GM13977 (cell line): ENCODE measurements at places on chromosomes 16 and 17.

DNA sequence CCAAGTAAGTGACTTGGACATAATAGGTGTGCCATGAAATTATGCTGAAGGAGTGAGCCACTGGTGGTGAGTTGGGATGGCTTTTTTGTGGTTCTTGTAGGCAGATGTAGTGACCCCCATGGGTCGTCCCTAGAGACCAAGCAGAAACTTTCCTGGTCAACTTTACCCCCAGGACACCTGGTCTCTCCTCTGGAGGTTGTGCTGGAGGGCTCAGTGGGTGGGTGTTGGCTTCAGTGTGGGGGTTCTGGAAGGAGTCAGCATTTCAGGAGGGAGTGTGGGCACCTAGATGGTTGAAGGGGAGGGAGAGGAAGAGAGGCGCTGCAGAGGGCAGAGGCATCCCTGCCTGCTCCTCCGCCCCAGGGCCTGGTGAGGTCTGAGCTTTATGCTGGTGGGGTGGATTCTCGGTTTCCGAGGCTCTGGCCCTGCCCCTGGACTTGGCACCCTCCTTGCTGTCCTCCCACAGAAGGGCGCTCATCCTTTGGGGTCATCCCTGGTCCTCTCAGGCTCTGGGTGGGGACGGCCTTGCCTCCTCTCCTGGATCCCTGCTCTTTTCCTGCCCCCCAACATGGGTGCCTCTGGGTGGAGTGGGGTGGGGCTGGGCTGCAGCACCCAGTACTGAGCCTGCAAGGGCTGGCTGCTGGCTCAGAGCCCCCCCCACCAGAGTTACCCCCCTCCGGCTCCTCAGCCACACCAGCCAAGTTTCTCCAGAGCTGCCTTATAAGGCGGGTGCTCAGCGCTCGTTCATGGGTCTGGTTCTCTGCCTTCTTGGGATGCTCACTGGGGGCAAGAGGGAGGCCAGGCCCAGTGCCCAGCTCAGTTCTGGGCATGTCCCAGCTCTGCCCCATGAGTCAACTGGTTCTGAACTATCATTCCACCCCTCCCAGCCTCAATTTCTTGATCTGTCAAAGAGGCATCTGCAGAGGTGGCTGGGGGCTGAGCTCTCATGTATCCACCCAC is 266.8 kb downstream of the SEC14L1 start:
- no peak for DNase-seq

- no peak for DNase-seq
Observed at GRCh38 chr16:86653285-86654006, 75.1 kb downstream of the FOXL1 start.

GRCh38 chr17:65041518-65041917 is 15.0 kb downstream of the GNA13 start:
- DNase-seq = no peak

DNA sequence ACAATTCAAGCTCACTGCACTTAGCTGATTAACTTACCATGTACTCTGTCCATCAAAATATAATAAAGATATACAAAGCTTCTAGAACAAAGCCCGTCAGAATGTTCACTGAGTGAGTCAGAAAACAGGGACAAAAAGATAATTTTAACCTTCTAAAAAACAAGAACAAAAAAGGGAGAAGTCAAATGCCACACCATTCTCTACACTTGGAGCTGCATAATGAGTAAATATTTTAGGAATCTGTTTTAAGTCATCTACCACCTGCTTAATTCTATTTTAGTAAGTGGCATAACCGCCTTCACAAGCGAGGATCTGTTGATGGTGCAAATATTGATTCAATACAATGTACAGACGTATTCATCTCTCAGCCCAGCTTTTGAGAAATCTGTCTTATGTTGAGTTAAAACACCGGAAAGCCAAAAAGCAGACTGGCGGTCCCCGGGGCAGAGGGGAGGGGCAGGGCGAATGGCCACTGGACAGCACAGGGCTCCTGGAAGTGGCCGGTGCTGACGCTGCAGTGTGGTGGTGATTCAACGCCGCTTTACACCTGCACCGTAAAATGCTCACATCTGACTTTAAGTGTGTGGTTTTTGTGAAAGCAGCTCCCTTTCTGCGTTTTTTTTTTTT is 20.1 kb downstream of the RAB40B start:
- no peak for DNase-seq
